Posterior vena cava (tissue), 2 donors: ENCODE measurements at places on chromosomes 1 and 21. TPM values are rescaled to one million over a fixed set of nuclear protein-coding genes. Genes with fewer than 3 reads are reported as not detected.

Gene MTMR11
- total RNA-seq, result 18.4 TPM

DNA sequence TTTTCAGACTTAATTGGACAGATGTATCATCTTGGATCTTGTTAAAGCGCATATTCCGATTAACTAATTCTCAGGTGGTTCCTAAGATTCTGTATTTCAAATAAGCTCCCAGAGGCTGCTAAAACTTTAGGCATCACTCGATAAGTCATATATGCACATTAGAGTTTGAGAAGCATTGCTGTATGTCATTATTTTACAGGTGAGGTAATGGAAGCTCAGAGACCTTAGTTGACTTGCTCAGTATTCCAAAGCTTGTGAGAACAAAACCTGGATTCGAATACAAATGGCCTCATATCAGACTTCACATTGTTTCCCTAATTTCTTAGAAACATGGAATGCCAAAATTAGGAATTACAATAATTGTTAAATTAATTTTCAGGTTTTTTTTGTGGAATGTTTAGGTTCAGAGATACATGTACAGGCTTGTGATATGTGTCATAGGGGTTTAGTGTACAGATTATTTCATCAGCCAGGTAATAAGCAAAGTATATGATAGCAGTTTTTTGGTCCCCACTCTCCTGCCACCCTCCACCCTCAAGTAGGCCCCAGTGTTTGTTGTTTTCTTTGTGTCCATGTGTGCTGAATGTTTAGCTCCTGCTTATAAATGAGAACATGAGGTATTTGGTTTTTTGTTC lies 96.8 kb downstream of the XPR1 start:
- no peak for DNase-seq

DNA sequence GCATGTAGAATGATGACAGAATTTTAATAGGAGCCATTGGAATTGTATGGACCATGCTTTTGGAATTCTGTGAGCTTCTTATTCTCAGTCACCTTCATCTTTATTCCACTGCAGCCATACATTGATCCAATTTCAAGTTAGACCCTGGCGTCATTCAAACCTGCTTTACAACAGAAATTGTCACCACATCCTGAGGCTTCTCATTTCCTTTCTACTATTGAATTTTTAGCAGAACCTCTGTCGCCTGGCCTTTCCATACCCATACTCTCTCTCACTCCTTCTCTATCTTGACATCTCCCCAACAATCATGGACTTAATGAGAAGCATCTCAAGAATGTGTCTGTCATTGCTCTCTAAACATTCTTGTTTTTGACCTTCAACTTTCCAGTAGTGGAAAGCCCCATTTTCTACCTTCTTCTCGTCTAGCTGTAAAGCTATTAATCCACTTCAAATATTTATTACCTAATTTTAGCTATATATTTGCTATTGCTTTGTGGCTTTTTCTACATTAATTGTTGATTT lies 74.1 kb downstream of the CRB1 start:
- no peak for DNase-seq

DNA sequence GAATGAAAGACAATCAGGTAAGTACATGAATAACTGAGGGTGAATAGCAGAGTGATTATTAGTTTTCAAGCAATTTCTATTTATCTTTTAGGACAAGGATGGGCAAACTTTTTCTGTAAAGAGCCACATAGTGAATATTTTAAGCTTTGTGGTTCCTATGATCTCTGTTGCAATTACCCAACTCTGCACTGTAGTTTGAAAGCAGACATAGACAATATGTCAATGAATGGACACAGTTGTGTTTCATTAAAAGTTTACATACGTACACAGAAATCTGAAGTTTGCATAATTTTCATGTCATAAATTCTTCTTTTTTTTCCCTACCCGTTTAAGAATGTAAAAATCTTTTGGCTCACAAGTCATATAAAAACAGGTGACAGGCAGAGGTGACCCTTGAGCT lies 71.4 kb downstream of the ZNF281 start:
- no peak for DNase-seq

DNA sequence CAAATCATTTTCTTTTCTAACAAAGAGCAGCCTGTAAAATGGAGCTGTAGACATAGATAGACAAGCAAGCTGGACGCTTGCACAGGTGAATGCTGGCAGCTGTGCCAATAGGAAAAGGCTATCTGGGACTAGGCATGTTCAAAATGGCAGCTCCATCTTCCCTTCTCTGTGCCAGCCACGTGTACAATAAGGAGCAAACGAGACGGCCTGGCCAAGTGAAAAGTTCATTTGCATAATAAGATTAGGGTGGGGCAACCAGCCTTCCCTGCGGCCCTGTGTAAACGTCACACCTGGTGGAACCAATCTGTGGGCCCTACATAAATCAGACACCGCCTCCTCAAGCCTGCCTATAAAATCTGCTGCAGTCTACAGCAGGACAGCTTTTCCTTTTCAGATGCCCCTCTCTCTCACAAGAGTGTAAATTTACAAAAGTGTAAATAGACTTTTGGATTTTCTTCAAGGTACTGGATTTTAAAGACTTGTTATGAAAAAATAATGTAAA lies 16.6 kb upstream of the EDEM3 start:
- DNase-seq, result no peak

DNA sequence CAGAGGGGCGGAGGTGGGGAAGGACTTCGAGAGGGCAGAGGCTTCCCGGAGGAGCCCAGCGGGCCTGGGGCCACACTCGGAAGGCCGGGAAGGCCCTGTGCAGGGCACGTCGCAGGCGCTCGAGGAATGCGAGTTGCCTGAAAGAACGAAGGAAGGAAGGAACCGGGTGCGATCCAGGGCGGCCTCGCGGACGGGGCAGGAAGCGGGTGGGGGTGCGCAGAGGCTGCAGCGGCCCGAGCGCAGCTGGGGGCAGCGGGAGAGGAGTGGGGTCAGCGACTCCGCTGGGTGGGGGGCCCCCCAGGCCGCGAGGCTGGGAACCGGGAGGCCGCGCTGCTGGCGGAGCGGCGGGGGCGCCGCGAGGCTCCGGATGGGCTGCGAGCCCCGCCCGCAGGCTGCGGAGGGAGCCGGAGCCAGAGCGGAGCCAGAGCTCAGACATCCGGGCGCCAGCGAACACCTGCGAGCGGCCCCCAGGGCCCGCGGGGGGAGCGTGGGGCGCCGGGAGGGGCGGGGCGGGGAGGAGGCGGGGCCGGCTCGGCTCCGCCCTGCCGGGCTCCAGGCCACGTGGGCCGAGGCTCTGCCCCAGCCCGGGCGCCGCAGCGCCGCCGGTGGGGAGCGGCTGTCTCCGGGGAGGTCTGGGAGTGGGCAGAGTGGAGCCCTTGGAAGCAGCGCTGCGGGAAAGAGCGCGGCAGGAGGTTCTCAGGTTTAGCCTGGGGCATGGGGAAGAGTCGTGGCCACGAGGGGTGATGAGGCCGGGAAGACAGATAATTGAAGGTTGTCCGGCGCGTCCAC lies 4.6 kb downstream of the ID3 start:
- peak; percentile 94 for DNase-seq
